ENCODE measurements at places on chromosomes 7 and 10.

DNA sequence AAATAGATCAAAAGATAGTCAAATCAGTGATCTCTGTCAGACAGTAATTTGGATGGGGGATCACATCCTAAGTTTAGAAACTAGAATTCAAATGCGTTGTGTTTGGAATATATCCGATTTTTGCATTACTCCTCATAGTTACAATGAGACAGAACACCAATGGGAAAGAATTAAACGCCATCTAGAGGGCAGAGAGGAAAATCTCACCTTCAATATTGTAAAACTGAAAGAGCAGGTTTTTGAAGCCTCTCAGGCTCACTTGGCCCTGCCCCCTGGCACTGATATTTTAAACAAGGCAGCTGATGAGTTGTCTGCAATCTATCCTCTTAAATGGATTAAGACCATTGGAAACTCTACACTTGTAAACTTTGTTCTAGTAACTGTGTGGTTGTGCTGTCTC, 17.7 kb downstream of the FRG2B start:
- no peak for DNase-seq

DNA sequence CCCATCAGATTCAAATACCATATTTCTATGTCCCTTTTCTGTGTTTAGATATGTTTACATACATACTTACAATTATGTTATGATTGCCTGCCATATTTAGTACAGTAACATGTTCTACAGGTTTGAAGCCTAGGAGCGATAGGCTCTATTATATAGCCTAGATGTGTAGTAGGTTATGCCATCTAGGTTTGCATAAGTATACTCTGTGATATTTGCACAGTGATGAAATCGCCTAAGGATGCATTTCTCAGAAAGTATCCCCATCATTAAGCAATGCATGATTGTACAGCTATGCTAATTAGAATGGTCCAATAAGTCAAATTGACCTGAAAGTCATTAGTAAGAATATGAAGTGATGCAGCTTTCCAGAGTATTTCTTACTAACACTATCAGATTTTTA, 1171.7 kb upstream of the LRRTM3 start:
- DNase-seq = no peak

DNA sequence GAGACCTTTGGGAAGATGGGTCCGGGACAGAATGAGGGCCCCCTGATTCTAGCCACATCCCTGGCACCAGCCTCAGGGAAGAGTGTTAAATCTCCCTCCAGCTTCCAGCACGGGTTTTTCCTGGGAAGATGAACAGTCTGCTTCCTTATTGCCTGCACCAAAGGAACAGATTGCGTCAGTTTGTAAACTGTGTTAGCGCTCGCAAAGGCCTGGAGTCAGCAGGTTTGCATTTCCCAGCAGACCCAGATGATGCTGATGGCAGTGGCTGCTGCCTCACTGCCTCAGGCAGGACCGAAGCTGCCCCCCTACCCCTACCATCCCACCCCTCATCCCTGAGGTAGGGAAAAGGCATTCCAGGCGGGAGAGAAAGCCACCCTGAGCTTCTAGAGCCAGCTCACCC, 34.6 kb upstream of the LRRC4 start:
- no peak for DNase-seq

- DNase-seq = no peak
Observed at GRCh38 chr10:91416339-91416855, 6.3 kb downstream of the HECTD2 start.

- DNase-seq = no peak
Observed at GRCh38 chr7:115869190-115869589, 161.4 kb downstream of the TFEC start.

DNA sequence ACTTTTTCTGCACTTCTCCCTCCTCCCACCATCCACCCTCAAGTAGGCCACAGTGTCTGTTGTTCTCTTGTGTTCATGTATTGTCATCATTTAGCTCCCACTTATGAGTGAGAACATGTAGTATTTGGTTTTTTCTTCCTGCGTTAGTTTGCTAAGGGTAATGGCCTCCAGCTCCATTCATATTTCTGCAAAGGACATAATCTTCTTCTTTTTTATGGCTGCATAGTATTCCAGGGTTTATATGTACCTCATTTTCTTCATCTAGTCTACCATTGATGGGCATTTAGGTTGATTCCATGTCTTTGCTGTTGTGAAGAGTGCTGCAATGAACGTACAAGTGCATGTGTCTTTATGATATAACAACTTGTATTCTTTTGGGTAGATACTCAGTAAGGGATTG, 230.4 kb downstream of the ARL4A start:
- no peak for DNase-seq

- DNase-seq = no peak
Observed at GRCh38 chr10:4568731-4569130, 257.3 kb upstream of the AKR1E2 start.

DNA sequence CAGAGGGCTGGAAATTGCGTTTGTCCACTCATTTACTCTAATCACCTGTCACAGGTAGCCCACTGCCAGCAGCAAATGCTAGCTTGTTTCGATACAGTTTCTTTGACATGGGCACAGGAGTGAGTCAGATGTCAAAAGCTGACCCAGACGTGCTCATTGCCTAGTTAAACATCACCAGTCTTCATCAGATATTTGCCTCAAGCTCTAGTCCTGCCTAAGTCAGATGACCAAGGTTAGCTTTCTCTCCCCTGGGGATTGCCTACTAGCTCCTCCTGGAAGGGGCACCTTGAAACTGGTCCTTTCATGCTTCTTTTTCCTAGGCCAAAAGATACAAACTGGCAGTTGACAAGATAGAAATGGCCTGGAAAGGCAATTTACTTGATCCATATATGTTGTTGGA, 35.2 kb downstream of the GPAM start:
- no peak for DNase-seq

Measured in activated T-cell treated with anti-CD3 and anti-CD28 coated beads, Interleukin-2, amount 50 U/mL, for 72 hours (primary cell).